Germinal center (tissue), 1 donor: ENCODE measurements at places on chromosomes 7 and 10.

DNA sequence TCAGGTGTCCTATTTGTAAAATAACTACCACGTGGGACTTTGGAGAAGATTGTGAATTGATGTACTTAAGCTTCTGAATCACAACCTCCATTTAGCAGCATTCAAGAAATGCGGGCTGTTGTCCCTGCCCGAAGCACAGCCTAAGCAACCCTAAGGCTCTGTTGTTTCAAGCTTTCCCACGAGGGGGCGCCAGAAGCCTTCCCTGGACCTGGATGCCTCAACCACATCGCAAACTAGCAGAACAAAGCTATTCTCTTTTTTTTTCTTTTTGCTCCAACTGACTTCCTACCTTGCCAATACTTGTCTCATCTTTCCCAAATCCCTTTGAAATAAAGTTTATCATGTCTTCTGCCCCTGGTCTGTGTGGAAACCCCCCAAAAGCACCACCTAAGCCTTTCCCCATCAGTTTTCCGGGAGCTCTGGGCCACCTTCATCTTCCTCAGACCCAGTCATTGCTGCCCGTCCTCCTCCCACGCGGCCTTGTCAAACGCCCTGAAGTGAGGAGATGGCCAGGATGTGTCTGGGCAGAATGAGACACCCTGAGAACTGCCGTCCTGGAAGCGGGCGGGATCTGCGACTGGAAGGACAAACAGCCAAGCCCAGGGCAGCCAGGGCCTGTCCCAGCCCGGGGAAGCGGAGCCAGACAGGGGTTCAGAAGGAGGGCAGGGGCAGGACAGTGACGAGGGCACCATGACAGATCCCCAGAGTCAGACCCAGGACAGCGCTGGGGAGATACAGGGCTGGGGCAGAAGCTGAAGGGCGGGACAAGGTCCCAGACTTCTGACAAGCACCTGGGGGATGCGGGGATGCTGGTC lies 112.7 kb downstream of the SLIT1 start:
- DNase-seq: peak; percentile 76

GRCh38 chr7:69823151-69823744 lies 225.0 kb downstream of the AUTS2 start:
- DNase-seq: no peak

DNA sequence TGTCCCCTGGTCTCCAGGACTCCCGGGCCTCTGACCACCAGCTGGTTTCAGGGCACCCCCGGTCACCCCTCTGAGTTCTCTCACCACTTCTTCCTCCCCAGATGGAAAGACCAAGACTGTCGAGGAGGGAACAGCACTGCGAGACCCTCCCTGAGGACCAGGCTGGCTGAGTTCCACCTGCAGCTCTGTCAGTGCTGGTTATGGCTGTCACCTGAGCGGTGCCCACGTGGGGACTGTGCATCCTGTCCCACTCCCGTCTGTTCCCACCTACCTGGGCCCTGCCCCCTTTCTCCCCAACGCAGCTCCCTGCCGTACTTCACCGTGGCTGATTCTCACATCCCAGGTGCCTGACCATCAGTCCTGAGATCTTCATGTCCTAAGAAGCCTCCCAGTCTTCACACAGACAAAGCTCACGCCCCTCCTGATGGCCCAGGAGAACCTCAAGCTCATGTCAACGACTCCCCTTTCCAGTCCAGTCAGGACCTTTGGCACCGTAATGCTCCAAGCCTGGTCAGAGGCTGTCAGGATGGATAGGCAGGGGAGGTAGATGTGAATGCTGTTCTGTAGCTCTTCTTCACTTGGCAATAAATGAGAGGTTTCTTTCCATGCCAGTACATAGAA lies 159.7 kb downstream of the USP6NL start:
- DNase-seq: no peak

DNA sequence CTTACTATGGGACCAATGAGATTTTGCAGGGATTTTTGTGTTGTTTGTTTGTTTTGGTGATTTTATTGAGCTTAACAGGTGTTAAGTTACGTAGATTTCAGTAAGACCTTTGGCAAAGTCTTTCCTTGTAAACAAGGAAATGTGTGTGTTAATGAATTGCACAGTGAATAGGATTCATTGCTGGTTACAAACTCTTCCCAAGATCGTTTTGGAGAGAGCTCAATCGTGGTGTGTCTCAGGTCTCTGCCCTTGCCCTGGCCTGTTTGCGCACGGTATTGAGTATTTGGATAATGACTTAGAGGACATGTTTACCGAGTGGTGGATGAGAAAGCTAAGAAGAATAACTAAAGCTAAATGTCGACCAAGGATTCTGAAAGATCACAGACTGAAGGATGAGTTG lies 41.9 kb downstream of the PRPF18 start:
- no peak for DNase-seq
